ENCODE measurements at places on chromosomes 5 and 9.

GRCh38 chr5:80150731-80151130 is 105.1 kb downstream of the SERINC5 start:
- no peak for DNase-seq

- no peak for DNase-seq
These were observed 174.0 kb upstream of the FOXD4L5 start for GRCh38 chr9:65458992-65459391.

DNA sequence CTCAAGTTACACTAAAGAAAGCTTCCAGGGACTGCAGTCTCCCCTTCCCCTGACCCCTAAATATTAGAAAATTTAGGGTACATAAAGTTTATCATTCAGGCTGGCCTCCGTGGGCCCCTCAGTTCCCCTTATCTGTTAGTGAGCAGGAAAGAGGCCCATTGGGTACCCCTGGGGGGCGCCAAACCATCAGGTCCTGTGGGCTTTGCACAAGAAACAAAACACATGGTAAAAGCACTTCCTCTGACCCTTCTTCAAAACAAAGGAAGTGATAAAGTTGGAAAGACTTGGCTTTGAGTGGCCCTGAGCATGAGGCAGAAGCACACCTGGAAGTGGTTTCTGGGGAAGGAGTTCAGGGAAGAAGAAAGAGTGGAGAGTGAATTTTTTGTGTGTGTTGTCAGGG is 213.0 kb downstream of the SMARCA2 start:
- no peak for DNase-seq

GRCh38 chr9:206481-206880 is 8.2 kb upstream of the DOCK8 start:
- no peak for DNase-seq

GRCh38 chr5:39713250-39713916 is 288.6 kb upstream of the DAB2 start:
- DNase-seq: no peak
